Activated CD4-positive, alpha-beta memory T cell treated with anti-CD3 and anti-CD28 coated beads, Interleukin-2, amount 10 ng/mL, durations not matched to agents 7 days and 5 days (primary cell): ENCODE measurements at places on chromosomes 1 and 21. TPM values are rescaled to one million over a fixed set of nuclear protein-coding genes. Genes with fewer than 3 reads are reported as not detected.

The CR1 gene
- total RNA-seq: not detected

The SYT2 gene
- total RNA-seq: not detected

DNA sequence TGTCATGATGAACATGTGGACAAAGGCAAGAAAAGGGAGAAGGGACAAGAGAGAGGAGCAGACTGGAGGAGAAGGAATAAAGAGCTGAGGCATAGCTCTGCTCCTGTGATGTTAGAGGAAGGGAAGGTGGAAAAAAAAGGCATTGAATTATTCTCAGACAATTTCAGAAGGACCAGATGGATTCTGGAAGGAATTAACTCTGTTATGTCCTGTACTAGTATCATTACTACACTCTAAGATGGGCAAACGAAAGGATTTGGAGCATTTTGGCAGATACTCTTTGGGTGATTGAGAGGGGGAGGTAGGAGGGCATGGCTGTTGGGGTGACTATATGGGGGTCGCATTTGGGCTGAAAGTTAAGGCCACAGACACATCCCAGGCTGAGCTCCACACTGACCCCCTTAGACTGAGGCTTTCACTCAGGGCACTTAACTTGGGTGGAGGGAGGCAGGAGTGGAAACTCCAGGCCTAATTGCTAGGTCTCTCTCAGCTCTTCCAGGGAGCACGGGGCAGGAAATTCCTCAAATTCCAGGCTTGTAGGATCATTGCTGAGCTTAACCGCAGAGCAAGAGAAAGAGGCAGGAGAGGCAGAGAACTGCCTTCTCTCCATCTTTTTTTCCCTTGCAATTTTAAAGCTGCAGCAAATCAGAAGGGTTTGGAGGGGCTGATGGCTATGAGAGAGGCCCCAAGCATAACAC lies 25.9 kb downstream of the KIRREL1 start:
- DNase-seq: no peak

GRCh38 chr1:2625311-2625710 lies 7.5 kb downstream of the MMEL1 start:
- DNase-seq: no peak

DNA sequence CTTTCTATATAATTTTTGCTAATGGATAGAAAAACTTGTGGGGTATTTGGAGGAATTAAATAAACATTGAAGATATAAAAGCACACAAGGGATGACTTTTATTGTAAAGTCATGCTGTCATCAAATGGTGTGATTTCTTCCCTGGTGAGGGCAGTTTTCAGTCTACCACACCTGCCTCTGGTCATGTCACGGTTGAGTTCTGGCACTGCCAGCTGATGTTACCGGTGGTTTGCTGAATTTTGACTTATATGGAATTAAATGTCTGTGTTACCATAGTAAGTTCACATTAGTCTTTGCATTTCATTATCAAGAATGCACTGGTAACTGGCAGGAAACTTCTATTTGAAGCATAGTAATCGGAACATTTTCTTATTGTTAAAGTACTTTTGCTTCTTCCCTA lies 13.4 kb downstream of the S1PR1 start:
- no peak for DNase-seq
